ENCODE measurements at places on chromosomes 13 and 19.

- no peak for DNase-seq
Measured at GRCh38 chr19:4596033-4596904, 36.8 kb upstream of the SEMA6B start.

GRCh38 chr19:3396881-3397265 is 30.5 kb downstream of the NFIC start:
- DNase-seq, result no peak

DNA sequence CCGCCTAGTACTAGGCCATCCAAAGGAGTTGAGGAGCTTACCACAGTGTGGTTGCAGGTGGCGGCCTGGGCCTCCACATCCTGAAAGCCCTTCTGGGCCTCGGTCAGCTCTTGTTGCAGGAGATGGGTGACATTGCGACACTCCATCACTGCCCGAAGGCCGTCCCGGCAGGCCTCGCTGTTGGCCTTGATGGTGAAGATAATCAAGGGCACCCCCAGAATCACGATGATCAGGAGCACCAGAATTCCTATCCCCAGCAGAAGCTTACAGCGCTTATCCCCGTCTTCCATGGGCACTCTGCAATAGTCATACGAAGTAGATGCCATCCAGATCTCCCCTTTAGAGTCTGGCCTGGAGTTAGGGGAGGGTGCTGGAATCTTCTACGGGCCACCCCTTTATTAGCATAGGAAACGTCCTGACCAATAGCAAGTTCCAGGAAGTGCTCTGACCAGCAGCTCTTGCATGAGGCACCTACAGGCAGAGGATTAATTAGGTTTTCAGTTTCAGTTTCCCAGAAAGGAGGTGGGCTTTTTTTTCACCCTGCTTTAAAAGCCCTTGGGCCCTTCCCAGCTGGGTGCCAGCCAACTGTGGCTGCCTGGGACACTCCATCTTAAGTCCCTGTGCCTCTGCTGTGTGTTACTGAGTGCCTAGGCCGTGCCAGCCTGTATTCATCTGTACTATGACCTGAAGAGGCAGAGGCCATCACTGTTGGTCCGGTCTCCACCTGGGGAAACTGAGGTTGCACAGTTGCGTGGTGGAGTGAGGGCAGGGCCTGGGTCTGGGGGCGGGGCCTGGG is at the start of gene BST2:
Gene BST2, minus strand, starts transcription at position 381 of the 796 bp plus-strand sequence. Its CDS starts 55 bp downstream, at position 326.
- DNase-seq, result no peak

GRCh38 chr13:33242984-33243617 is 42.5 kb downstream of the STARD13 start:
- no peak for DNase-seq

- DNase-seq, result no peak
Measured at GRCh38 chr13:26254583-26255111, 718 bp downstream of the CDK8 start.

DNA sequence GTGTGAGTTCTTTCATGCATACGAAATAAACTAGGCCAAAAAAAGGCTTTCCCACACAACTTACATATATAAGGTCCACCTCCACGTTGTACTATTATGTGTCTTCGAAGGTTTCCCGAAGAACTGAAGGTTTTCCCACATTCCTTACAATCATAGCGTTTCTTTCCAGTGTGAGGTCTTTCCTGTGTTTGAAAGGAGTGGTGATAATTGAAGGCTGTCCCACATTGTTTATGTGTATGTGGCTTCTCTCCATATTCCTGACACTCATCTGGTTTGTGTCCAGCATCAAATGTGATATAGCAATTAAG is 14.6 kb downstream of the ZNF442 start:
- no peak for DNase-seq

DNA sequence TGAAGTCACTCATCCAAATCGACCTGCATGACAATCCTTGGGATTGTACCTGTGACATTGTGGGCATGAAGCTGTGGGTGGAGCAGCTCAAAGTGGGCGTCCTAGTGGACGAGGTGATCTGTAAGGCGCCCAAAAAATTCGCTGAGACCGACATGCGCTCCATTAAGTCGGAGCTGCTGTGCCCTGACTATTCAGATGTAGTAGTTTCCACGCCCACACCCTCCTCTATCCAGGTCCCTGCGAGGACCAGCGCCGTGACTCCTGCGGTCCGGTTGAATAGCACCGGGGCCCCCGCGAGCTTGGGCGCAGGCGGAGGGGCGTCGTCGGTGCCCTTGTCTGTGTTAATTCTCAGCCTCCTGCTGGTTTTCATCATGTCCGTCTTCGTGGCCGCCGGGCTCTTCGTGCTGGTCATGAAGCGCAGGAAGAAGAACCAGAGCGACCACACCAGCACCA is 5.9 kb downstream of the SLITRK5 start:
- DNase-seq, result no peak

DNA sequence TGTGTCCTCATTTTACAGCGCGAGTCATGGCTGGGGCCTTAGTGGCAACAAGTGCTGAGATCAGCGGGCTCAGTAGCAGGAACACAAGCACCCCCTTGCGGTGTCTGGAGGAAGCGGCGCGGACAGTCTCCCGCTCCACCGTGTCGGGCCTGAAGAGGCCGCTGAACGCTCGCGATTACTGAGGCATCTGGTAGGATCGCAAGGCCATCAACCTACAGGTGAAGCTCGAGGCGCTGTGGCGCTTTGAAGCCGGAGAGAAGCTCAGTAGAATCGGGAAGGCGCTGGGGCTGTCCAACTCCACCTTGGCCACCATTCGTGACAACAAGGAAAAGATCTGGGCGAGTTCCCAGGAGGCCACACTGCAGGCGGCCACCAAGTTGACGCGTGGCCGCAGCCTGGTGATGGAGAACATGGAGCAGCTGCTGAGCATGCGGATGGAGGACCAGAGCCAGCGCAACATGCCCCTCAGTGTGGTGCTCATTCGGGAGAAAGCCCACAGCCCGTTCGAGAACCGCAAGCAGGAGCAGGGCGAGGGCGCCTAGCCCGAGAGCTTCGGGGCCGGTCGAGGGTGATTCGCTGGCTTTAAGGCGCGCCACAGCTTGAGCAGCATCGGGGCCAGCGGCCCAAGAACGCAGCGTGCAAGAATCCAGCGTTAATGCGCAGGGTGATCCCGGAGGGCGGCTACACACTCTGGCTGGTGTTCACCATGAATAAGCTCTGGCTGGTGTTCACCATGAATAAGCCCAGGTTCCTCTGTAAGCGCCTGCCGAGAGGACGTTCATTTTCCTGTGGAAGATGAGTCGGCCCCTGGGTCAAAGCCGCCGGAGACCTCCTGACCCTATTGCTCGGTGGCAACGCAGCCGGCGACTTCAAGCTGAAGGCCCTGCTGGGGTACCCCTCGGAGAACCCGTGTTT is 8.3 kb upstream of the MZF1 start:
- DNase-seq, result peak; percentile 39

GRCh38 chr13:36736119-36736726 is 62.4 kb downstream of the SERTM1 start:
- peak; percentile 31 for DNase-seq

DNA sequence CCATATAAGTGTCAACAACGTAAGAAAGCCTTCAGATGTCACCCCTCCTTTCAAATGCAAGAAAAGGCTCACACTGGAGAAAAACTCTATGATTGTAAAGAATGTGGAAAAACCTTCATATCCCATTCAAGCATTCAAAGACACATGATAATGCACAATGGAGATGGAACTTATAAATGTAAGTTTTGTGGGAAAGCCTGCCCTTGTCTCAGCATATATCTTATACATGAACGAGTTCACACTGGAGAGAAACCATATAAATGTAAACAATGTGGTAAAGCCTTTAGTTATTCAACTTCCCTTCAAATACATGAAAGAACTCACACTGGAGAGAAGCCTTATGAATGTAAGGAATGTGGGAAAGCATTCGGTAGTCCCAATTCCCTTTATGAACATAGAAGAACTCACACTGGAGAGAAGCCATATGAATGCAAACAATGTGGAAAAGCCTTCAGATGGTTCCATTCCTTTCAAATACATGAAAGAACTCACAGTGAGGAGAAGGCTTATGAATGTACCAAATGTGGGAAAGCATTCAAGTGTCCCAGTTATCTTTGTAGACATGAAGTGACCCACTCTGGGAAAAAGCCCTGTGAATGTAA is 11.1 kb downstream of the ZNF844 start:
- no peak for DNase-seq

Data from AG09309 (cell line).